ENCODE measurements at places on chromosomes 7 and 10. TPM values are rescaled to one million over a fixed set of nuclear protein-coding genes. Genes with fewer than 3 reads are reported as not detected.

DNA sequence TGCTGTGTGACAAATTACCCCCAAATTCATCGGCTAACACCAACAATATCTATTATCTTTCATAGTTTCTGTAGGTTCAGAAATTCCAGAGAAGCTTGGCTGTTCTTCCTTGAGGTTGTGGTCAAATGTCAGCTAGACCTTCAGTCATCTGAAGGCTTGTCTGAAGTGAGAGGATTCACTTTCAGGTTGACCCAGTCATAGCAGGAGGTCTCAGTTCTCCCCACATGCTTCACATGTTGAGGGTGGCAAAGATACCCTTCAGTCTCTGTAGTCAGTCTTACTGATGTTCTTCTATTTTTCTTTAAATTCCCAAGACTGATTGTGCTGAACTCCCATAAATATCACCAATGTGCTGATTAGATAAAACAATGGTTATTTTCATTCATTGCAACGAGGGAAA, 1692.0 kb downstream of the REEP3 start:
- no peaks in the 10 kb centered on the region for H3K27me3 ChIP-seq
- H3K27ac ChIP-seq = no peak overlapping the region
- DNase-seq = no peak
- no peak overlapping the region for H3K4me3 ChIP-seq
- H3K4me1 ChIP-seq = no peaks in the 10 kb centered on the region

- no peak for DNase-seq
- H3K27ac ChIP-seq = no peak overlapping the region
- no peaks in the 10 kb centered on the region for H3K36me3 ChIP-seq
- H3K4me1 ChIP-seq = no peaks in the 10 kb centered on the region
- no peaks in the 10 kb centered on the region for H3K27me3 ChIP-seq
- no peak overlapping the region for H3K4me3 ChIP-seq
Observed at GRCh38 chr10:34213193-34213804, 601.8 kb downstream of the PARD3 start.

DNA sequence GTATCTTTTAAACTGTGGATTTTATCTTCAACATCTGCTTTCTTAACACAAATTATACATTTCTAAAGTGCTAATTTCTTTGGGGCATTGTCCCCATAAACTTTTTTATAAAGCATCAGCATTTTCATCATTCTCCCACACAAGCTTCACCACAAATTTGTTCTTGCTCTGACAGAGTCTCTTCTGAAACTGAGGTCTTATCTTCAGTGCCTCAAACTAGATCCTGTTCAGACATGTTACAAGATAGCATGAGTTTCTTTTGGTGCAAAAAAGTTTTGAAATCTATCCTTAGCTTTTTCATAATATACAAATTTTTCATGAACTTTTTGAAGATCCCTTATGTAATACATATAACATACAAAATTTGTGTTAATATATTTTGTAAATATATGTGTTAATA, 346.6 kb downstream of the IPMK start:
- no peaks in the 10 kb centered on the region for H3K27me3 ChIP-seq
- no peaks in the 10 kb centered on the region for H3K36me3 ChIP-seq
- no peak for DNase-seq
- no peaks in the 10 kb centered on the region for H3K4me1 ChIP-seq
- H3K4me3 ChIP-seq = no peak overlapping the region

DNA sequence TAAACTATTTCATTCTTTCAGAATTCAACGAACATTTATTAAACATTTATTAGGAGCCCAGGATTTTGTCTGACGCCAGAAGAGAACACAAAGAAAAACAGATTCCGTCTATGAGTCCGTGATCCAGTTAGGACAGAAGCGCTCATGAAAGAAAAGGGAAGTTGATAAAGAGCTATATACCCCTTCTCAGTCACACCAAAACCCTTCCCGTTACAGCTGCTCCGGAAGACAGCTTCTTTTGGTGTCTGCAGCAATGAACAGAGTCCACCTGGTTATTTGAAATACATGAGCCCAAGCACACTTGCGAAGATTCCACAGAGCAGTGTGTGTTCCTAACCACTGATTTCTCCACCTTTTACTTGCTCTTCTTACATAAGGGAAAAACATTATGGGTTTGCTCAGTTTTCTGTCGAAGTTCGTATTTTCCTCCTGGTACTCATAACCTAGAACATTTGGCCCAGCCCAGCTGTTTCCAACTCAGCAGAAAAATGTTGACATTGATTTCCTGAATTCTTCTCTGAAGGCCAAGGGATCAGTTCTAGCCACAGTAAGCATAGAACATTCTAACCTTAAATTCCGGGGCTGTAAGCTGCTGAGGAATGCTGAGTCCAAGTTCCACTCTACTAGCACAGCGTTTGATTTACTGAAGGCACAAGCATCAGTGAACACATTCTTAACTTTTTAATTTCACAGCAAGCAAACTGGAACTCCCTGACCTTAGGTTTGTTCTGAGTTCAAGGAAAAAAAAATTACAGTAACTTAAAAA, 206.5 kb downstream of the SORCS1 start:
- no peaks in the 10 kb centered on the region for H3K4me1 ChIP-seq
- no peak overlapping the region for H3K4me3 ChIP-seq
- no peaks in the 10 kb centered on the region for H3K36me3 ChIP-seq
- H3K27ac ChIP-seq = no peak overlapping the region
- no peaks in the 10 kb centered on the region for H3K27me3 ChIP-seq

DNA sequence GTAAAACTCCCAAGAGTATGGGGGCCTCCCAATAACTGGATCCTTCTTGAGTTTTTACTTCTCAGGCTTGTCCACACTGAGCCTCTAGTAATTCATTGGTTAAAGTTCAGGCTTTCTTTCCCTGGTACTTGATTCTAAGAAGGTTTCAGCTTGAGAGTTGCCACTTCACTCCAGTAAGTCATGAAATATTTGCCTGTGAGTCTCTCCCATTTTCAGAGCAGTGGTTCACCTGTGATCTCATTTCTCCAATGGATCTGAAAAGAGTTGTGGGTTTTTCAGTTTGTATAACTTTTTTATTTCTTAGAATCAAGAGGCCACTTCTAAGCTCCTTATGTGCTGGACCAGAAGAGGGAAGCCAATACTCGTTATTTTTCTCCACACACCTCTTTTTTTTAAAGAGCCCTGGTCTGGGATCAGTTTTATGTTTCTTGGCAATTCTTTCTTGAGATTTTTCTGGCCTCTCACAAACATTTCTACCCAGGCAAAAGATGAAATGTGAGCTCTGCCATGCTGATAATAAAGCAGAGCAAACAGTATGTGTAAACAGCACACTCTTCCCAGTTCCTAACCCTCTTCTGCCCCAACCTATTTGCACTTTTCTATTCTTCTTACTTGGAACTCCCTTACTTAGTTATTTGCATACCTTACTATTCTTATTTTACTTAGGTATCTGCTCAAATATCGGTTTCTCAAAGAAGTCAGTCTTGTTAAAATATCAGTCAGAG, 983.4 kb downstream of the CCSER2 start:
- H3K27ac ChIP-seq = no peak overlapping the region
- no peak for DNase-seq
- no peaks in the 10 kb centered on the region for H3K4me1 ChIP-seq
- H3K27me3 ChIP-seq = no peaks in the 10 kb centered on the region
- no peaks in the 10 kb centered on the region for H3K36me3 ChIP-seq

DNA sequence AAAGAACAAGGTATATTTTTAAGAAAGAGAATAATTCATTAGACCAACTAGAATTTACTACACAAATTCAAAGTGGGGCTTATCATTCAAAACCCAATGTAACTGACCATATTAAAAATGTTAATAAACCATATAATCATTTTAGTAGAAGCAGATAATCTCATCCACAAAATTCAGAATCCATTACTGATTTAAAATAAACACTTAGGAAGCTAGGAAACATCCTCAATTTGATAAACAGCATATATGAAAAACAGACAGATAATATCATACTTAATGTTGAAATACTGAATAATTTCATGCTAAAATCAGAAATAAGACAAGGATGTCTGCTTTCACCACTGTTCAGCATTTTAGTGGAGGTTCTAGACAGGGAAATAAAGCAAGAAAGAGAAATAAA, 902.8 kb upstream of the PHF14 start:
- H3K4me3 ChIP-seq = no peak overlapping the region
- no peak overlapping the region for H3K27ac ChIP-seq
- H3K36me3 ChIP-seq = no peaks in the 10 kb centered on the region
- DNase-seq = no peak

DNA sequence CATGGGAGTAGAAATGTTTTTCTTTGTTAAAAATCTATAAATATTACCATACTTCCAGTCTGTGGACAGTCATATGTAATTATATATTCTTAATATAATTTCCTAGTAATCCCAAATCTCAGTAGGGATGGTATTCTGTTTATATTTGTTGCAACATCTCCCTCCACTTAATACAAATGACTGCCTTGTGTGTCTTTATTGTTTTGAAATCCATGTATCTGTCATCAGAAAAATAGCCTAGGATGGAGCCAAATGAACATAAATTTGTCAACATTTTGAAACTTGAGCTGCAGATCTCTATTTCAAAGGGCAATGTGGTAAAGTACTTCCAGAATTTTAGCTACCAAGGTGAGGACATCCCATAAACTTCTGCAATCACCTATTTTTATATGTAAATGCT, 290.7 kb downstream of the TSPAN12 start:
- no peaks in the 10 kb centered on the region for H3K4me1 ChIP-seq
- no peaks in the 10 kb centered on the region for H3K36me3 ChIP-seq
- H3K27me3 ChIP-seq = no peaks in the 10 kb centered on the region
- H3K4me3 ChIP-seq = no peak overlapping the region
- no peak overlapping the region for H3K27ac ChIP-seq

DNA sequence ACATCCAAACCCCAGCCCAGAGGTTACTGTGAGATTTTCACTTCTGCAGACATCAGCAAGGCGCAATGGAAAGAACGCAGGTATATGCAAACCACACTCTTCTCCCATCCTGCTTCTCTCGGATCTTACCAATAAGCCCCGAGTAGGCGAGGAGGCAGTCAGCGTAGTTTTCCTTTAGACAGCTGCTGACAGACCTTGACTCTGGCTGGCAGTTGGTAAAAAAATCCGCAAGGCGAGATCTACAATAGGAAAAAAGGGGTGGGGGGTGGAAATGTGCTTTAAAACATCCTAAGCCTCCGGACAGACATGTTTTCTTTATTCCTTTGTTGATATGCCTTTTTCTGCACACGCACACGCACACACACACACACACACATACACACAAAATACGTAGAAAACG, 176.5 kb downstream of the GFRA1 start:
- no peak for DNase-seq
- H3K36me3 ChIP-seq = no peaks in the 10 kb centered on the region
- H3K4me3 ChIP-seq = no peak overlapping the region
- no peaks in the 10 kb centered on the region for H3K4me1 ChIP-seq
- no peaks in the 10 kb centered on the region for H3K27me3 ChIP-seq
- H3K27ac ChIP-seq = no peak overlapping the region

- H3K27ac ChIP-seq = no peak overlapping the region
- no peak overlapping the region for H3K4me3 ChIP-seq
- no peak for DNase-seq
Observed at GRCh38 chr7:112596260-112596659, 115.5 kb downstream of the LSMEM1 start.

GRCh38 chr10:124619195-124619594, 125.0 kb downstream of the FAM53B start:
- no peaks in the 10 kb centered on the region for H3K27me3 ChIP-seq
- H3K4me1 ChIP-seq = peaks cover 96% of the 10 kb centered on the region
- peak overlapping the region; percentile 93 for H3K27ac ChIP-seq
- peak; percentile 76 for DNase-seq

DNA sequence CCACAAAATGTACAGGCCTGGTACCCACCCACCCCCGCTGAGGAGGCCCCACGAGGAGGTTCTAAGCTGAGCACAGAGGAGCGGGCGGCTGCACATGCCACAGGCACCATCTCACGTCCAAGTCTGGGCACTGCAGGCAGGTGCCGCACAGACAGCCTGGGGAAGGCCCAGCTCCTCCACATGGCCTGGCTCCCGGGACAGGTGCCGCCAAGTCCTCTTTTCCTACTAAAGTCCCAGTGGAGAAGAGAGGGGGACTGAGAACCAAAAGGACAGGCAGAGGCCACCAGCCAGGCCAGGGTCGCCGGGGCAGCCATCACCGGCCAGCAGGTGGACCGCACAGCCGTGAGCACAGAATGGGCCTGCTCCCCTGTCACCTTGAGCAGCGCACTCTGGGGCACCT, 91.1 kb downstream of the MAD1L1 start:
- H3K27me3 ChIP-seq = no peaks in the 10 kb centered on the region
- no peak overlapping the region for H3K27ac ChIP-seq
- no peak for DNase-seq
- H3K4me3 ChIP-seq = no peak overlapping the region

GRCh38 chr7:98368716-98369115, 32.2 kb downstream of the BAIAP2L1 start:
- no peaks in the 10 kb centered on the region for H3K4me1 ChIP-seq
- H3K36me3 ChIP-seq = no peaks in the 10 kb centered on the region
- H3K4me3 ChIP-seq = no peak overlapping the region
- DNase-seq = no peak

DNA sequence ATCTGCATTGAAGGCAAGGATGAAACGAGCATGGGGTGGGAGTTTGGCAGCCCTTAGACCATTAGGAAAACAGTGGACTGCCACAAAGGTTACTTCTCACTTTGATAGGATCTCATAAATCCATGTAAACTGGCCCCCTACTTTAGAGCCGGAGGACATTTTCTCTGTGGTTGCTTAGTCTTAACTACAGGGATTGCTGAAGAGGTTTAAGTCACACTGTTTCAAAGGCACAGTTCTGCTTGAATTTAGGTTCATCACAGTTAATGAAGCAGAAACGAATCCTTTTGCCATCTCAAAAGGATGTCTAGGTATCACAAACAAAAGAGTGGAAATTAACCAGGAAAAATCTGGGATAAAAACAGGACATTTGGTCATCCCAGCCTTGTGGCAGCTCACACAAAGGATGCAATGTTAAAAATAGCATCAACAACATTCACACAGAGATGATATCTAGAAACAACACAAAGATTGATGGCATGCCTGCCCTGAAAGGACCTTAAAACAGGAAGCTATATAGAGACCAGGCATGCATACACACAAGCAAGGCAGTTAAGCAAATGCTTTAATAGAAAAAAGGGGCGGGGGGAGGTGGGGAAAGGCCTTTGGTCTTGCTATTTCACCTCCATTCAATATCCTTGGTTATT, 74.0 kb downstream of the DOCK4 start:
- no peak for DNase-seq
- H3K36me3 ChIP-seq = no peaks in the 10 kb centered on the region
- no peak overlapping the region for H3K4me3 ChIP-seq
- no peaks in the 10 kb centered on the region for H3K4me1 ChIP-seq
- no peak overlapping the region for H3K27ac ChIP-seq

DNA sequence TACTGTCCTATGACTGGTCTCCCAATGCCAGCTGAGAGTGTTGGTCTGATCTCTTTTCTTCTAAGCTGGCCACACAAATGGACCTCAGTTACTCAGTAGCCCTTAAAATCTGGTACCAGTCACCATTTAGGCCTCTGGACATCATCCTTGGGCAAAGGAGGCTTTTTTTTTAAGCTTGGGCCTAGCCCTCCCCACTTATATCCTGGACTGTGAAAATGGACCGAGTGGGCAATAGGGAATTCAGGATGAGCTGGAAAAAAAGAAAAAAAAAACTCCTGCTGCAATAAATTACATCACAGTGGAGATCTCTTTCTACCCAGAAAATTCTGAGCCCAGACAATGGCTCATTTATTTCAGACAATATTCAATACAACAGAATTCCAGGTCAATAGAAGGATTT, 68.4 kb downstream of the PARP12 start:
- no peak for DNase-seq
- H3K27me3 ChIP-seq = no peaks in the 10 kb centered on the region
- no peak overlapping the region for H3K4me3 ChIP-seq
- H3K27ac ChIP-seq = no peak overlapping the region
- no peaks in the 10 kb centered on the region for H3K4me1 ChIP-seq

Gene SMO
- 0.11 TPM for total RNA-seq

Gene NSUN5
- 39.4 TPM for total RNA-seq

Gene NFKB2
- 7.4 TPM for total RNA-seq

Gene EN2
- not detected for total RNA-seq

Gene A1CF
- not detected for total RNA-seq

Gene OPALIN
- not detected for total RNA-seq

Gene PRSS37
- total RNA-seq = not detected

Gene MKI67
- total RNA-seq = 33.1 TPM

Gene ZEB1
- total RNA-seq = 49.5 TPM

All from Karpas-422 (cell line).